ENCODE measurements at places on chromosomes 16 and 17.
A peak's percentile ranks its signal among the peaks of the same experiment; 100 is the strongest.

DNA sequence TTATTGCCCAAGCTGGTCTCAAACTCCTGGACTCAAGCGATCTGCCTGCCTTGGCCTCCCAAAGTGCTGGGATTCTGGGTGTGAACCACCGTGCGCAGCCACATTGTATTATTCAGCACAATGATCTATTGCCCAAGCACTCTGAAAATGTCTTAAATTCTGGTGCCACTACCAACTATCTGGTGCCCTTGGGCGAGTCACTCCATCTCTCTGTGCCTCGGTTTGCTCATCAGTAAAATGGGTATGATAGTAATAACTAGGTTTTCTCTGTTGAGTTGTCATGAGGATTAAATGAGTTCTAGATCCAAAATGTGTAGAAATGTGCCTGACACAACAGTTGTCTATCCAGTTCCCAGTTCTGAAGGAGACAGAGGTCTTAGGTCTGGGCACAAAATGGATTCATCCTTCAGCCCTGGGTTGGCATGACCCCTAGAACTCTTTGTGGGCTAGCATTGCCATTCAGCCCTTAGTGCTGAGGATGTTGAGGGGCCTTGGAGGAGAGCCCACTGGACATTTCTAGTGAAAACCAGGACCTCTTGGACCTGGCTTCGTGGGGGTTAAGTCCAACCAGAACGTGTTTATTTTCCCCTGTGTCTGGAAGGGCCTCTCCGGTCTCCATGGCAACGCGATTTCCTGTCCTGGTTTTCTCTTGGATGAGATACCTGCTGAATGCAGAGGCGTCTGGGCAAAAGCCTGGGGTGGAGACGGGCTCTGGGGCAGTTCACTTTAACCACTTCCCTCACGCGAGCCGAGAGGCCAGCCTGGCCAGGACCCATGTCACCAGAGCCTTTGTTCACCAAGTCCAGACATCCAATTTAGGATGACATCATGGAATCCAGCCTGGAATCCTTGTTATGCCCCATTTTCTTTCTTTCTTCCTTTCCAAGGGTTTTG is 43.7 kb upstream of the TNRC6A start:
- DNase-seq = peak; percentile 73
- peaks cover 6% of the 10 kb centered on the region for H3K27me3 ChIP-seq
- peaks cover 40% of the 10 kb centered on the region for H3K4me1 ChIP-seq
- peak overlapping the region; percentile 97 for H3K27ac ChIP-seq
- H3K4me3 ChIP-seq = peak overlapping the region; percentile 73

- no peak overlapping the region for H3K4me3 ChIP-seq
- H3K27me3 ChIP-seq = peaks cover 7% of the 10 kb centered on the region
- peaks cover 14% of the 10 kb centered on the region for H3K36me3 ChIP-seq
Observed at GRCh38 chr16:87321336-87322107, 4.3 kb upstream of the C16orf95 start.

GRCh38 chr17:2150806-2151205 is 95.9 kb downstream of the HIC1 start:
- peaks cover 27% of the 10 kb centered on the region for H3K36me3 ChIP-seq
- H3K27ac ChIP-seq = no peak overlapping the region
- peaks cover 21% of the 10 kb centered on the region for H3K4me1 ChIP-seq
- no peak for DNase-seq
- H3K27me3 ChIP-seq = no peaks in the 10 kb centered on the region

GRCh38 chr17:37519251-37519985 is 29.7 kb downstream of the DUSP14 start:
- peaks cover 35% of the 10 kb centered on the region for H3K36me3 ChIP-seq
- peak overlapping the region; percentile 63 for H3K27ac ChIP-seq

- H3K36me3 ChIP-seq = no peaks in the 10 kb centered on the region
- H3K4me3 ChIP-seq = no peak overlapping the region
- DNase-seq = no peak
- H3K27me3 ChIP-seq = no peaks in the 10 kb centered on the region
Observed at GRCh38 chr16:76059186-76059585, 218.0 kb upstream of the CNTNAP4 start.

- H3K4me1 ChIP-seq = peaks cover 50% of the 10 kb centered on the region
- no peak for DNase-seq
- H3K27ac ChIP-seq = no peak overlapping the region
- H3K27me3 ChIP-seq = no peaks in the 10 kb centered on the region
- peaks cover 5% of the 10 kb centered on the region for H3K36me3 ChIP-seq
- H3K4me3 ChIP-seq = no peak overlapping the region
Observed at GRCh38 chr17:40073454-40074174, 10.8 kb downstream of the THRA start.

- H3K4me3 ChIP-seq = no peak overlapping the region
- H3K27ac ChIP-seq = no peak overlapping the region
- peaks cover 8% of the 10 kb centered on the region for H3K4me1 ChIP-seq
- DNase-seq = no peak
- no peaks in the 10 kb centered on the region for H3K27me3 ChIP-seq
Observed at GRCh38 chr17:39325528-39326240, 75.7 kb downstream of the FBXL20 start.

- peaks cover 1% of the 10 kb centered on the region for H3K27me3 ChIP-seq
- no peak overlapping the region for H3K4me3 ChIP-seq
- H3K27ac ChIP-seq = peak overlapping the region; percentile 36
- DNase-seq = no peak
- H3K36me3 ChIP-seq = peaks cover 69% of the 10 kb centered on the region
Observed at GRCh38 chr17:59676716-59677115, 30.5 kb downstream of the PTRH2 start.

DNA sequence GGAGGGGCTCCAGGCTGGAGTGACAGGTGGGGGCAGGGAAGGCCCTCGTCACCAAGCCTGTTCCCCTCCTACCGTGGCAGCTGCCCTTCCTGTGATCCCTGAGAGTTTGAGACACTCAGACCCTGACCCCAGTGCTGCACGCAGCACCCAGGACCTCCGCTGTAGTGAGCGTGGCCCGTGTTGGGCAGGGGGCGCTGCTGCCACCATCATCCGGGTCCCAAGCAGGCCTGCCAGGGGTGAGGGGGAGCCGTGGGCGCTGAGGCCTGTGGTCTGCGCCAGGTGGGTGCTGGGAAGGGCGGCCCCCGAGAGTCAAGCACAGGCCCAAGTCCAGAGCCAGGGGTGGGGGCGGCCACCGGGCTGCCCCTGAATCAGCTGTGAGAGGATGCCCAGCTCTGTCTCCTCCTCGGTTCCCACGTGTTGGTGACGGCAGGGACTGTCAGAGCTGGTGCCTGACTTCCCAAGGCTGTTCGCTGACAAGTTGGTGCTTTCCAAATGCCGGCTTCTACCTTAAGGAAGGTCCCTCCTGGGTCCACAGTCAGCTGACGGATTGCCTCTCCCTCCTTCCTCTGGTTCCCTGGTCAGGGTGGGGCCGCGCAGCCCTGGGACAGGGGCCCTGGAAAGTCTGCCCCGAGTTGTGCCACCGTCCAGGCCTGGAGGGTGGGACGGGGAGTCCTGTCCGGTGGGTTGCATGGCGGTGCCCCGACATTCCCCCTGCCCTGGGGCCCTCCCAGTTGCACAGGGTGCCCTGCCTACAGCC is 31.1 kb downstream of the TPSG1 start:
- no peak for DNase-seq
- H3K36me3 ChIP-seq = no peaks in the 10 kb centered on the region
- no peak overlapping the region for H3K4me3 ChIP-seq
- no peak overlapping the region for H3K27ac ChIP-seq
- H3K4me1 ChIP-seq = no peaks in the 10 kb centered on the region

- DNase-seq = no peak
- H3K27ac ChIP-seq = no peak overlapping the region
- H3K4me3 ChIP-seq = no peak overlapping the region
Observed at GRCh38 chr16:46715769-46716305, 26.4 kb downstream of the ORC6 start.

- H3K36me3 ChIP-seq = no peaks in the 10 kb centered on the region
- H3K4me3 ChIP-seq = no peak overlapping the region
- no peak for DNase-seq
- peaks cover 10% of the 10 kb centered on the region for H3K27me3 ChIP-seq
- peaks cover 14% of the 10 kb centered on the region for H3K4me1 ChIP-seq
- H3K27ac ChIP-seq = no peak overlapping the region
Observed at GRCh38 chr17:5254414-5254813, 19.8 kb upstream of the SCIMP start.

DNA sequence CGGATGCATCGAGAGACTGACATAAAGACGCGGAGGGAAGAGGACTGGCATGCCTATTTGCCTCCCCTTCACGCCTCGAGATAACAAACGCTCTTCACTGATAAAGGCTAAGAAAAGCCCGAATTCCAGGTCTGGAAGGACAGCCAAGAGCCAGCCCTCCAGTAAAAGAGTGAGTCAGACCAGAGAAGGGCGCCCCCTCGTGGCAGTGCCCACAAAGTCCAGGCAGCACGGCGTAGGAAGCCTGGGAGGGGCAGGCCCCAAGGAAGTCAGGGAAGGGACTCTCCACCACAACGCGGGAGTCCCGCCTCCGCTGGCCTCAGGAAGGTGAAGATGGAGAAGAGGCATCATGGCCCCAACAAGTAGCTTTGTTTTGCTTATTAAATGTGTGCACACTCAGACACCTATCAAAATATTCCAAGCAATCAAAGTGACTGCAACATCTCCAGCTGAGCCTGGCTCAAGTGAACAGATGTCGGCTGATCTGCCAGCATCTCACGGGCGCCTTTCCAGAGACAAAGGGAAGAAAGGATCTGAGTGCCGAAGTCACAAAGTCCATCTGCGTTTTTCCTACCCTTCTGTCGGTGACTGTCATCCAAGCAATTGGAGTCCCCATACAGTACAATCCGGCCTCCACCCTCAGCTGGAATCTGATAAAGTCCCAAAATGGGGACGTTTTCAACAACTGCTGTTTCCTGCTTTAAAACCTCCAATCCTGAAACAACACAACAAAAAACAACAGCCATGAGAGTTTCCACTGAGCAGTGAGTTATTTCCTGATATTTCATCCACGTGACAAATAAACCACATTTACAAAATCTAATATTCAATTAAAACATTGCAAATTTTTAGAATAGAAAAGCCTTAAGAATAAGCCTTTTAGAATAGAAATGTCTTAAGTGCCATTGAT is 20.4 kb upstream of the SLC38A8 start:
- no peak overlapping the region for H3K27ac ChIP-seq
- peaks cover 6% of the 10 kb centered on the region for H3K4me1 ChIP-seq
- H3K36me3 ChIP-seq = peaks cover 19% of the 10 kb centered on the region
- no peaks in the 10 kb centered on the region for H3K27me3 ChIP-seq

DNA sequence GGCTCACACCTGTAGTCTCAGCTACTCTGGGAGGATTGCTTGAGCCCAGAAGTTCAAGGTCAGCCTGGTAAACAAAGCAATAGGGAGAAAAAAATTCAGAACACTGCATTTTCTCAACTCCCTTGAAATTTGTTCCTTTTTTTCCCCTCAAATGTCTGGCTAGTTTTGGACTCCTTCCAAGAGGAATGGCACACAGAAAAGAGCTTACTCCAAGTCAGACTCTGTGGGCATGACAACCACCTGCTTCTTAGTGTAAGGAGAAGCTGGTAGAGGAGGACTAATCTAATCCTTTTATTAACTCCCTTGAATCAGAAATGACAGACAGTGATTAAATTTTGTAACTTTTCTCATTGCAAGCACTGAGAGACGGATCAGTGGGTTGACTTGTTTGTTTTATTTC is 27.9 kb upstream of the HYDIN start:
- no peaks in the 10 kb centered on the region for H3K27me3 ChIP-seq
- no peaks in the 10 kb centered on the region for H3K4me1 ChIP-seq
- H3K36me3 ChIP-seq = no peaks in the 10 kb centered on the region
- H3K4me3 ChIP-seq = no peak overlapping the region
- DNase-seq = no peak
- H3K27ac ChIP-seq = no peak overlapping the region

DNA sequence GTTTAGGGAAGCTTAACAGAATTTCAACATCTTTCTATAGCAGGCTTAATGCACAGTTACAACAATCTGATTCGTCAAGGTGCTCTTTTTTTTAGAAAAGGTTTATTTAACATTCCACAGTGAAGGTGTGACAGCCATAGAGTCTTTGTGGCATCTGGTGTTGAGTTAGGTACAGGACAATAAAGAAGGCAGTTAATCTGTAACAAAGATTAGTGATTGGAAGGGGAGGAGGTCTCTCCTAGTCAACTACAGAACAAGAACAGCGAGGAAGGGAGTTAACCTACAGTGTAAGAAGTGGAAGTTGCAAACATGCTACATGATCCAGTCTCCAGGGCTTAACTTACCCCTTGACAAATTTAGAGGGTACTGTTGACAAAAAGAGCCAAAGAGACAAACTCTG is 3.0 kb upstream of the ZDHHC7 start:
- no peak overlapping the region for H3K4me3 ChIP-seq
- peaks cover 13% of the 10 kb centered on the region for H3K36me3 ChIP-seq
- peaks cover 2% of the 10 kb centered on the region for H3K27me3 ChIP-seq
- no peak overlapping the region for H3K27ac ChIP-seq
- peaks cover 24% of the 10 kb centered on the region for H3K4me1 ChIP-seq

DNA sequence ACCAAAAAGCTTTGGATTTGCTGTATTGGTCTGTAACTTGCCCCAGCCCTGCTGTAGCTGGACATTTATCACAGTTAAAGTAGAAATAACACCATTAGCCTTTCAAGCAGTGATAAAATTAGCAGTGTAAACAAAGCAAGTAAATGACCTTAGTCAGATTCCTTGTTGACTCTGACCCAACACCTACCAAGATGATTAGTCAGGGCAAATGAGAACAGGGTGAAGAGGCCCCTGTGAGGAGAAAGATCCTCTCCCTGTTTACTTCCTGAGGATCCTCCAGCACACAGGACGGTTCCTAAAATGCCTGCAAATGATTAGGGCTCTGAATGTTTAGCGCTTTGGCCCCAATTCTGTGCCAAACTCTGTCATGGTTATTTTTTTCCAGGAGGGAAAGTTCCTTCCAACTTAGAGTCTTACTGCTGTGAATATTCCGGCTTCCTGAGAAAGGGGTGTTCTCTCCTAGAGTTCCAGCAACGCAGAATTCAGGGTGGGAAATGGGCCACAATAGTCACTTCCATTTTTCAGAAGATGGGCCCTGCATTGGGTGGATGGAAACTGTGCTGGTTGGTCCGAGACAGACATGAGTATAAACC is 259.0 kb upstream of the MYOCD start:
- DNase-seq = peak; percentile 11
- H3K27me3 ChIP-seq = peaks cover 3% of the 10 kb centered on the region
- H3K4me1 ChIP-seq = peaks cover 54% of the 10 kb centered on the region
- H3K36me3 ChIP-seq = no peaks in the 10 kb centered on the region
- peak overlapping the region; percentile 82 for H3K27ac ChIP-seq

DNA sequence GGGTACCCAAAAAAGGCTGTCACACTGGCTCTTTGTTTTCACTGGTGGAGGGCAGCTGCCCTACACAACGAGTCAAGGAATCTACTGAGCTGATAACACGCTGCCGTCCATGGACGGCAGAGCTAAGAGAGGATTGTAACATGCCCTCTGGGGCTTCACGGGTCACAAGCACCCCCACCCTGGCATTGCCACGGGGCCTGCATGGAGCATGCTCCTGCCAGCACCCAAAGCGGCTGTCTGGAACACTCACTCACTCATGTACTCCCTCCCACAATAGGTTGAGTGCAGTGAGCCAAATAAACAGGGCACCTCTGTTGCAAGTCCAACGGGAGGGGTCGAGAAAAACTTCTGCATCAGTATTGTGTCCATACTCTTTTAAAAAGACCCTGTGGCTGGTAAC is 181.6 kb downstream of the MAP2K6 start:
- DNase-seq = no peak
- H3K27ac ChIP-seq = no peak overlapping the region
- H3K4me3 ChIP-seq = no peak overlapping the region
- H3K36me3 ChIP-seq = no peaks in the 10 kb centered on the region
- peaks cover 54% of the 10 kb centered on the region for H3K4me1 ChIP-seq

Data from HFFc6 (cell line).